T-cell (primary cell): ENCODE measurements at places on chromosomes 12 and 14.

DNA sequence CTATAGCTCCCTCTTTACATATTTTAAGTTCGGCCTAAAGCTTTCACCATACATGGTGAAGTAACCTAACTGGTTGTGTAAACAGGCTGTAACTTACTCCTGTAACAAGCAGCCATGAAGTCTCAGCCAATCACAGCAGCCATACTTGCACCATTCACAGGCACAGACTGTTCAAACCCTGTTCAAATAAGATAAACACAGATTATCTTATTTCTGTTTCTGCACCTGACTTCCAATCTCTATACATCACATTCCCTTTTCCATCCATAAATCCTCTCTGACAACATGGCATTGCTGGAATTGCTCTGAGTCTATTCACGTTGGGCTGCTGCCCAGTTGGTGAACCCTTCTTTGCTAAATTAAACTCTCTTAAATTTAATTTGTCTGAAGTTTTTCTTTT lies 34.5 kb upstream of the ARID2 start:
- DNase-seq, result no peak

GRCh38 chr12:72872238-72872887 lies 600.2 kb downstream of the TRHDE start:
- DNase-seq, result no peak

- DNase-seq, result peak; percentile 59
These were observed 37.0 kb downstream of the RASAL1 start for GRCh38 chr12:113098441-113099028.

DNA sequence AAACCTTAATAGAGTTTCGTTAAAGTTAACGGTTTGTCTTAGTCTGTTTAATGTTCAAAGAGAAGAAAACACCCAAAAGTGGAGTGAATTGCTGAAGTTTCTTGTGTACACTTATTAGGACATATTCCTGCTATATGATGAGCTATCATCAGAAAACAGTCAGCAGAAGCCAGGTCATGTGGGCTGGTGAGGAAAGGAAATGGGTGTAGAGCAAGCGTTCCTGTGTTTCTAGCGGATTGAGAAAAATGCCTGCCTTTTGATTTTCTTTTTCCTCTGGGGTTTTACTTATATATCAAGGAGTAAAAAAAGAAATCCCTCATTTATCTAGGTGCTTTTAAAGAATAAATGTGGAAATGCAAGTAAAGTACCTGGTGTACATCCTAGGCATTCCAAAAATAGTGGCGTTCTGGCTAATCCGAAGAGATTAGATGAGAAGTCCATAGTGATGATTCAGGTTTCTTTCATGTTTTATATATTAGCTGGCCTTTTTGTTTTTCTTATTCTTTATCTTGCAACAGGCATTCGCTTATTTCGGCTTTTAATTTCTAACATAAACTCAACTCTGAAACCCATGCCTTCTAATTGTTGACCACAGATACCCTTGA lies 50.7 kb downstream of the FLRT2 start:
- DNase-seq, result no peak

DNA sequence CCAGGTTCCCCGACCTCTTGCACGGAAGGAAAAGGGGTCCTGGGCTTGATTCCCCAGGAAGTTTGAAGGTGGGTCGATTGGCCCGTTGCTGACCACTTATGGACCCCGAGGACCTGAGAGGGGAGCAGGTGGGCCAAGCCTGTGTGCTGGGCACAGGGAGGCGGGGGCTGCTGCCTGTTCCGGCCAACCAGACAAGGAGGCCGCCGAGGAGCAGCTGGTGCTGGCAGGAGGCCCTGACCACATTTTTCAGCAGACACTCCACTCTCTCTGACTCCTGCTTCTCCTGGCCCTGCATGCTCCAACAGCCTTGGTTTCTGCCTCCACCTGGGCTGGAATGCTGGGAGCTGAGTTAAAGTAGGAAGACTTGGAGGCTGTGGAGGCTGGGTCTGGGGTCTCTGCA lies 42.8 kb downstream of the NOS1 start:
- DNase-seq, result no peak

- no peak for DNase-seq
These were observed 862.5 kb upstream of the USP15 start for GRCh38 chr12:61397668-61398067.

DNA sequence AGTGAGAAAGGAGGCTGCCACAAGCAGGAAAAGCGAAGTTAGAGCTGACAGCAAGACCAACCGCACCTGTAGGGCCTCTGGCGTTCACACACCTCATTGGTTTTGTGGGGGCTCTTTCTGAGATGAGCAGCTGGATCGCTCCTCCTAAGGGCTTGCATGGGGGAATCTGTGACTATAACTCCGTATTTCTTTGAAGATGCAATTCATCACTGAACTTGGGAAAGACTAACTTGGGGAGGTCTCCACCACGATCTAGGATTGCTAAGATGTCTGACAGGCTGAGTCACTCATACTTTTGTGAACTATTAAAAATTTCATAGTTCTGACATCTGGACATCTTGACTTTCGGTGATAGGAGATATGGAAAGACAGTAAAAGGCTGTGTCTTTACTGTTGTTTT lies 173.6 kb downstream of the ETV6 start:
- no peak for DNase-seq

GRCh38 chr12:87756111-87756510 lies 273.1 kb downstream of the C12orf50 start:
- DNase-seq, result no peak

GRCh38 chr14:106556665-106557289 lies 1030.4 kb downstream of the TMEM121 start:
- peak; percentile 73 for DNase-seq

GRCh38 chr14:100069161-100069800 lies 4.1 kb downstream of the EVL start:
- DNase-seq, result no peak

DNA sequence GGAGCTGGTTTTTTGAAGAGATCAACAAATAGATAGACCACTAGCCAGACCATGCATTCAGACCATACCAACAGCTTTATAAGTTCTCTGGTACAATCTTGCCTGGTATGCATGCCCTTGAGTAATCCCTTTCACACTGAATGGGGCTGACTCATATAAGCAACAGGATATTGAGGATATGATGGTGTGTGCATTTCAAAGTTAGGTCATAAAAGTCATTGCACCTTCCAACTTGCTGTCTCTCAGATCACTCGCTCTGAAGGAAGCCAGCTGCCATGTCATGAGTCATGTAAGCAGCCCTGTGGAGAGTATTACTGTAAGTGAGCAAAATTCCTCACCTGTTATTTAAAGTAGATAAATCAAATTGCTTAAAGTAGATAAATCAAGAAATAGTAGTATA lies 45.0 kb upstream of the OR6J1 start:
- no peak for DNase-seq

- no peak for DNase-seq
These were observed 3.9 kb upstream of the GPX2 start for GRCh38 chr14:64946310-64947045.

DNA sequence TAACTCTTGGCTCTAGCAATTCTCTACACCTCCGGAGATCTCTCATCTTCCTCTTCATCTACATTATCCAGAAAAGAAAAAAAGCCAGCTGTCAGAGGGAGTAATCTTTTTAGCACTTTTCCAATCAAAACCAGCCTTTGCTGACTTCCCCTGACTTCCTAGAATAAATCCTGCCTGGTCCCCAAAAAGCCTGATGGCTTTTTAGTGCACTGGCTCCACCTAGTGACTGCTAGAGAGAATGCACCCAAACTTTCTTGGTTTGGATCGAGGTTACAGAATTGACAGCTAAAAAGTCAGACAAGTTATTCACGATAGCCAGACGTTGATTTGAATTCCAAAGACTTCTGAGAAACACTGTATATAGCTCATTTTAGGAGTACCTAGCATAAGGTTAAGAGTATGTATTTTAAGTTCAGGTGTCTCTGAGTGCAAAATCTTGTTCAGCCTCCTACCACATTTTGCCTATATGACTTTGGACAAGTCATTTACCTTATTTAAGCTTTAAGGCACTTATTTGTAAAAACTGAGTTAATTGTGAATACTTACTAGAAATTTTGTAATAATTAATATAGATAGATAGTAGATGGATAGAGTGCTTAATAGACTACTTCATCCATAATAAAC lies 185.7 kb upstream of the GRIN2B start:
- no peak for DNase-seq

DNA sequence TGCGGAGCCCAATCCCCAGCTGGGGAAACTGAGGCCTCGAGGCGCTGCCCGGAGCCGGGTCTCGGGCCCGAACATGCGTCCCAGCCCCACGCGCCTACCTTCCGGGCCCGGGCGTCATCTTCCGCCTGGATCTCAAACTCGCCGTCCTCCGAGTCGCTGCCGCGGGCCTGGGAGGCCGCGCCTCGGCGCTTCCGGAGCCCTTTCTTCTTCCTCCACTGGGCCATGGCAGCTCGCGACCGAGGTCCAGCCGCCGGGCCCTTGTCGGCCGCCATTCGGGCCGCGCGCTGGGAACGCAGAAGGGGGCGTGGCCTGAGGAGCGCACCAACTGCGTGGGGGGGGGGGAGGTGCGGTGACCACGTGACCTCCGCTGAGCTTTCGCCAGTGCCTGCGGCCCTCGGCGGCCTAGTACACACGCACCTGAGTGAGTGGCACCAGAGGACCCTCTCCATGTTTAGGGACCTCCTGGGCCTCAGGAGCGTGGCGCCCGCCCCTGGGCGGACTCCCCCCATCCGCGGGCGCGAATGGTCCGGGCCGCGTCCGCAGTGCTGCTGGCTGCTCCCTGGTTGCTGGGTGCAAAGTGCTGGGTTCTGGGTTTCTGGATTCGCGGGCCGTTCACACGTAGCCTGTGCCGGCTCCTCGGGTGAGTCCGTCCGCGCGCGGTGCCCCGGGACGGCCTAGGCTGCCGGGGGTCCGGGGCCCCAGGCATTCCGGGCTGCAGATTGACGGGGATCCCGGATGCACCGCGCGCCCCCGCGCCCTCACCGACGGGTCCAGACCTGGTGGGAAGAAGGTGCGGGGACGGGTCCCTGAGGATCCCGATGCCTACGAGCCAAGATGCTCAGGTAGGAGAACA lies at the start of the genes DDX54 and RITA1:
TSS of gene DDX54 (minus strand) at position 299 of the 853 bp plus-strand sequence. CDS start at position 272, 27 bp downstream.
TSS of gene RITA1 (plus strand) at position 542 of the 853 bp plus-strand sequence. CDS start 1,026 bp downstream, outside the sequence.
- DNase-seq, result peak; percentile 86

DNA sequence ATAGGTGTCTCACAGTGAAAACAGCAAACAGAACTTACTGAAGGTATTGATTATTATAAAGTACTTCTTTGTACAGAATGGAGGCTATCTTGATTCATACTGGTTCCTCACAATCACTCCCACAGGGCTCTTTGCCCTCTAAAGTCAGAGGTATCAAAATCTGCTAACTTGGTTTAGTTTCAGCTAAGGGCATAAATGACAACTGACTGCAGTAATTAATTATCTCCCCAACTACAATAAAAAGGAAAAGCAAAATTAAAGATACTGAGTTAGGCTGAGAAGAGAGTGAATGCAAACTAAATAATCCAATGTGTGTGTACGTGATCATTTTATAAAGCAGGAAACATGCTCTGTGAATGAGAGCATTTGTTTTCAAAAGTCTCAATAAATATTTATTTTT lies 338.7 kb downstream of the ACSS3 start:
- no peak for DNase-seq

DNA sequence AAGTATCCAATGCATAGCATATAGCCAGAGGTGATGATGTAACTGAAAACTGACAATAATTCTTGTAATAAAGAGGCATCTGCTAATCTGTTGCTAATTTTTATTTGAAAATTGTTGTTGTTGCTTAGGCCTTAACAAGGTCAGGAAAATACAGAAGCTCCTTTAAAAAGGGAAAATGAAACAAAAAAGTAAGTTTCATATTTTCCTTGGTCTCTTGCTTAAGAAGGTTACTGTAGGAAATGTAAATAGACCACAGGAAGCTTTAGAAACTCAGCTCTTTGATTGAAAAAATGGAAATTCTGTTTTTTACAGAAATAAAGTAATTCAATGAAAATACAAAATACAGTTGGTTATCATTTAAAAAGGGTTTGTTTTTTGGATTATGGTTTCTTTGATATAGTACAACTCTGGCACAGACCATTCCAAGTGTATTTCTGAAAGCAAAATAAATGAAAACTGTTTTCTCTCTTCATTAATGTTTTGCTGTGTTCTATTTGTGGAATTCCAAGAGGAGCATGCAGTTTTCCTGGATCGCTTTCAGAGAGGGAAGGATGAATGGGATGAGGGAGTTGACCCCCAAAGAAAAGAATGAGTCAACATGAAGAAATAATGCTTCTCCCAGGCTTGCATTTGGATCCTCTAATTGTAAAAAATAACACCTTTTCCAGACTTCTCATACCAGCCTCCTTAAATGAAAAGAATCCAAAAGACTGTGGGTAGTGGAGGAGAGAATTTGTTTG lies 398.0 kb upstream of the FAR2 start:
- DNase-seq, result no peak

GRCh38 chr12:110005319-110005973 lies 6.2 kb downstream of the ANKRD13A start:
- no peak for DNase-seq

- no peak for DNase-seq
These were observed 67.2 kb downstream of the BTG1 start for GRCh38 chr12:92078167-92079053.

DNA sequence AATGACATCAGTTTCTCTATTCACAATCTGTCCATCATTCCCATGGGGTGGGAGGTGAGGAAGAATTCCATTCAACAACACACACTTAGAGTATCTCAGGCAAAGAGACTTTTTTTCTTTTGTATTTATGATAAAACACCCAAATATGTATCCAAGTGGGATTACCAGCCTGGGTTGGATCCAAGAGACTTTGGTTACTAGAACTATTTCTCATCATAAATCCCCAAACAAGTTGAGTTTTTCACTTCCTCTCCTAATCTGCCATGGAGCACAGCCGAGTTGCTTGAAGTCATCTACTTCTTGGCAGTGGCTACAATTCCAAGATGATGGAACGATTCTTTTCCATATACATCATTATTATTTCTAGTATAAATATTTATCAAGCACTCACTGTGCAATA lies 209.2 kb upstream of the HMGA2 start:
- DNase-seq, result no peak

- DNase-seq, result no peak
These were observed 214.3 kb upstream of the CDKN3 start for GRCh38 chr14:54182419-54183045.

DNA sequence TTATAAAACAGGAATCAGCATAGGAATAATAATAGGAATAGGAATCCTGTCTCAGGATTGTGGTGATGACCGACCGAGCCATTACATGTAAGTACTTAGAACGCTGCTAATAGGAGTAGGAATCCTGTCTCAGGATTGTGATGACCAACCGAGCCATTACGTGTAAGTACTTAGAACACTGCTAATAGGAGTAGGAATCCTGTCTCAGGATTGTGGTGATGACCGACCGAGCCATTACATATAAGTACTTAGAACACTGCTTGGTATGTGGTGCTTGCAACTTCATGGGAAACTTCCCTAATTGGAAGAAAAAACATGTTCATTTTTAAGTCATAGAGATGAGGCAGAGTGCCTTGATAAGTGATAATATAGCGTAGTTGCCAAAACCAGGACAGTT lies 30.0 kb downstream of the ELK3 start:
- no peak for DNase-seq
